ENCODE measurements at places on chromosomes 5 and 9.

GRCh38 chr9:114911167-114911821, 19.1 kb downstream of the TNFSF8 start:
- H3K4me3 ChIP-seq, result peak overlapping the region; percentile 86
- peaks cover 99% of the 10 kb centered on the region for H3K36me3 ChIP-seq
- H3K27me3 ChIP-seq, result no peaks in the 10 kb centered on the region
- ATAC-seq, result no peak
- H3K27ac ChIP-seq, result no peak overlapping the region
- peaks cover 64% of the 10 kb centered on the region for H3K4me1 ChIP-seq

DNA sequence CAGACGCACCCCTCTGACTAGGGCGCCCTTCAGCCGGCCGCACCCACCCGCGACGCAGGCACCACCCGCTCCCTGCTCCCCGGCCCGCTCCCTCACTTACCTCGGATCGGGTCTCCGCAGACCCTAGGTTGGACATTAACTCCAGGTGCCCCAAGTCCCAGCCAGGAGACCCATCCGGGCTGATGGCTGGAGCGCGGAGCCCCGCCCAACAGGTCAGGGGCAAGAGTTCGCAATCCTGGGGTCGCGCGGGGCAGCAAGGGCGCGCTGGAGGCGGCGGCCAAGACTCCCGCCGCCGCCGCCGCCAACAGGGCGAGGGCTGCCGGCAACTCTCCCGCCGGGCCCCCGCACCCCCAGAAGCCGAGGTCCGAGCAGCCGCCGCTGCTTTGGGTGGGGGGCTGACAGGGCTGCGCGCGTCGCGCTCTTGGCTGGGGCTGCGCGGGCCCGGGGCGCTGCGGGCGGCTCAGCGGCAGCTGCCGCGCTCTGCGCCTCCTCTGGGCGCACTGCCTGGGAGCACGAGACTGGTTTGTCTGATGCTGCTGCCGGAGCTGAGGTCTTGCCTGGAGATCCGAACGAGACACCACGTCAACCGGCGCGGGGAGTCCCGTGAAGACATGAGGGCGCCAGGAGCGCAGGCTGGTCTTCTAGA, at the start of gene GDNF:
GDNF (minus strand) TSS at position 635 of the 646 bp plus-strand sequence. CDS start 5,245 bp downstream, outside the sequence.
- H3K27ac ChIP-seq, result no peak within 1 kb of the TSS
- peaks cover 59% of the 10 kb centered on the region for H3K27me3 ChIP-seq
- no peaks in the 10 kb centered on the region for H3K36me3 ChIP-seq
- peak within 1 kb of the TSS; percentile 56 for H3K4me3 ChIP-seq

GRCh38 chr9:132638240-132638639, 31.5 kb downstream of the DDX31 start:
- no peak overlapping the region for H3K4me3 ChIP-seq
- H3K36me3 ChIP-seq, result peaks cover 98% of the 10 kb centered on the region
- no peaks in the 10 kb centered on the region for H3K27me3 ChIP-seq
- no peaks in the 10 kb centered on the region for H3K4me1 ChIP-seq
- ATAC-seq, result no peak

GRCh38 chr5:10876006-10876744, 115.1 kb upstream of the DAP start:
- no peaks in the 10 kb centered on the region for H3K36me3 ChIP-seq
- H3K4me3 ChIP-seq, result no peak overlapping the region
- H3K27me3 ChIP-seq, result peaks cover 30% of the 10 kb centered on the region

DNA sequence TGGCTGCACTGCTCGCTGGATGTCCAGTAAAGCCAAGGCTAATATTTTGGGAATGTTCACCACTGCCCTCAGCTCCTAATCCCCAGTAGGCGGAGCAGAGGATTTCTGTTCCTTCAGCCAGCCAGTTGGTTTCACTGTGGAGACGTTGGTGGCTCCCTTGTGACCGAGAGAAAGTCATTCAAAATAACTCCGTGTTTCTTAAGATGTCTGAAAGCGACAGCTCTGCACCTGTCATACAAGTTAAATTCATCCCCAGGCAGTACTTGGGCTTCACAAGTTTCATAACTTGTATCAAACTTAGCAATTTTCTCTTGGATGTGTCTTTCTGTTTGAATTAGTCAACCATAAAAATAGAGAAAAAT, 382 bp upstream of the CDKN2B start:
- peaks cover 14% of the 10 kb centered on the region for H3K4me1 ChIP-seq
- H3K27me3 ChIP-seq, result peaks cover 23% of the 10 kb centered on the region
- ATAC-seq, result peak; percentile 38
- no peak overlapping the region for H3K27ac ChIP-seq

- no peak overlapping the region for H3K4me3 ChIP-seq
- H3K36me3 ChIP-seq, result no peaks in the 10 kb centered on the region
- peaks cover 22% of the 10 kb centered on the region for H3K27me3 ChIP-seq
- no peaks in the 10 kb centered on the region for H3K4me1 ChIP-seq
These were observed 101.6 kb upstream of the MAP1B start for GRCh38 chr5:72005671-72006070.

DNA sequence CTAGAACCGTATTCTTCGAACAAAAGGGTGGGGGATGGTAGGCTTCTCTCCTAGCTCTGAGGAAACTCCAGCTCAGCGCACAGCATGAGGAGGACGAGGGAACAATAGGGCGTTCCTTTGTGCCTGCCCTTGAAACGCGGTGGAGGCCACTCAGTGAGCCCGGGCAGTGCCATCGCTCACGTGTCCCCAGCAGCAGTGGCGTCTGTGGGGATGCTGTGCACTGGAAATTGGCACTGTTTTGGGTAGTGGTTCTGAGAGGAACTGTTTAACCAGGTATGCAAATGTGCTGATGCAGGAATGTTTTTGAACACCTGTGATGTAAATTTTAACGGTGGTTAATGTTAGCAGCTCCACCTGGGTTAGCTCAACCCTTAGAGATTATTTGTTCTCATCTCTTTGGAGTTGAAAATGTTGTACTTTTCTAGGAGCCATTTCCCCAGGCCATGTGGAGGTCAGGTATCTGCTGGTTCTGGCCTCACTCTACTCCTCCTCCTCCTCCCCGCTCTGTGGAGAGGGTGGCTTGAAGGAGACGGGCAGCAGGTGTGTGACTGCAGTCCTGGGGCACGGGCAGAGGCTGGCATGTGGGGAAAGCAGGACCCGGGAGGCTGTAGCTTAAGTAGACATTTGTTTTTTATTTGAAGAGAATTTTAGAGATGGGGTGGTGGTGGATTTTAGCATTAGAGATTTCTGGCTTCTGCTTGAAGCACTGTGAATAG, 48.3 kb downstream of the EHMT1 start:
- H3K4me3 ChIP-seq, result no peak overlapping the region
- H3K4me1 ChIP-seq, result peaks cover 27% of the 10 kb centered on the region
- H3K27me3 ChIP-seq, result no peaks in the 10 kb centered on the region
- peak overlapping the region; percentile 36 for H3K27ac ChIP-seq

DNA sequence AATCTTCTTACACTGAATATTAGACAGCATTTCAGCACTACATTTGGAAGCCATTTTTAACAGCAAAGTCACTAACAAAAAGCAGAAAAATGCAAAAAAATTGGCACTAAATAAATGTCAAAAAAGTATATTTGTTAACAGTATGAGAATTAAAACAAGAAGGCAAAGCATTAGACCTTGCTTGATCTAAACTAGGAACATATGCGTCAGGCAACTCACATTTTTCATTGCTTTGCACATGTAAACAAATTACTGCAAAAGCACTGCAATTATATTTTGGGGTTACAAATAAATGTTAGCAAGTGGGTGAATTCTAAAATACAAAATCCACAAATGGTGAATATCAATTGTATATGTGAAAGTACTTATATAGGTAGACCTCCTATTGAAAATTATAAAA, 49.0 kb upstream of the RAPGEF6 start:
- H3K27ac ChIP-seq, result no peak overlapping the region
- ATAC-seq, result no peak
- no peak overlapping the region for H3K4me3 ChIP-seq
- H3K4me1 ChIP-seq, result no peaks in the 10 kb centered on the region

DNA sequence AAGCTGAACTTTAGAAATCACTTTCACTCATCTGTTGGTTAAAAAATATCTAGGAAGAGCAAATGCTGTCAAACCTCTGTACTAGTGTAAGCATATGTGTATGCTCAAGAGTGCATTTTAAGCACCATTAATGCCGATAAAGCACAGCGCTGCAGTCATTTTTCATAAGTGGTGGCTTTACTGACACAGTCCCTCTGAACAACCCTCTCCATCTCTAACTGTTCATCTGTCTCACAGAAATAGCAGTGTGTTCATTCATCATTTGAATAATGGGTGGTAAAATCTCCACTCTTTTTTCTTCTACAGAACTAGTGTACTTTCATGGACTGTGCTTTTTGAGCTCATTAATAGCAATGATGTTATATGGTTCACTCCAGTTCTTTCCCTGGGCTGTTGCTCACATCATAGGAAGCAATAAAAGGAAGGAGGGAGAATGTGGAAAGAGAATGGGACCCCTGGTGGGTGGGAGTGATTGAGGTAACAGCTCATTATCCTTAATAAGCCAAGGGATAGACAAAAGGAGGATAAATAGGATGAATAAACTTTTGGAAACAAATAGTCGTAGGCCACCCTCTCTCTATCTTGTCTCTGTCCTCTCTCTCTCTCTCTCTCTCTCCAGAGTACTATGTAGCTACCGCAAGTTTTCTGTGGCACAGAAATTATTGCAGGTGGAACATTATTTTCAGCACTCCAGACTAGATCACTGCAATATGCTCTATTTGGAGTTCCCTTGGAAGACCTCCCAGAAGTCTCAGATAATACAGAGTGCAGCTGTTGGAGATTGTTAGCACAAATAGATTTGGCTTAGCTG, 117.9 kb upstream of the PRDM9 start:
- H3K4me1 ChIP-seq, result no peaks in the 10 kb centered on the region
- no peaks in the 10 kb centered on the region for H3K36me3 ChIP-seq
- H3K4me3 ChIP-seq, result no peak overlapping the region

- H3K27ac ChIP-seq, result peak overlapping the region; percentile 96
- H3K27me3 ChIP-seq, result no peaks in the 10 kb centered on the region
- ATAC-seq, result peak; percentile 39
- H3K4me3 ChIP-seq, result peak overlapping the region; percentile 97
These were observed 1.4 kb downstream of the CHD1 start for GRCh38 chr5:98927242-98927988.

- no peaks in the 10 kb centered on the region for H3K36me3 ChIP-seq
- H3K27me3 ChIP-seq, result no peaks in the 10 kb centered on the region
- H3K27ac ChIP-seq, result no peak overlapping the region
- no peak for ATAC-seq
These were observed 124.2 kb upstream of the FSTL4 start for GRCh38 chr5:133736512-133736911.

DNA sequence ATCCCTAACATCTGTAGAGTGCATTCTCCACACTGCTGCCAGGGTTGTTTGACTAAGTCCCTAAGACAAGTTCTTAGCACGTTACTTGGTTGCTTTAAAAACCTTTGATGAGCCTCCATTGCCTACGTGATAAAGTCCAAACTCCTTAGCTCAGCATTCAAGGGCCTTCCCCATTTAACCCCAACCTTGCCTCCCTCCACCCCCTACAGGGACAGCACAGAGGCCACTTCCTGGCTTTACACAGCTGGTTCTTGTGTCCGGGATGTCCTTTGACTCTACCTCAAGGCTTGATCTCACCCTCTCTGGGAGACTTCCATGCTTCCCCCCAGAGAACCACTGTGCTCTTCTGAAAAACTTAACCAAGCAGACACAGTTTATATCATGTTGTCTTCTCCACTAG, 29.4 kb downstream of the FAM240B start:
- peaks cover 9% of the 10 kb centered on the region for H3K27me3 ChIP-seq
- H3K4me3 ChIP-seq, result peak overlapping the region; percentile 34
- H3K36me3 ChIP-seq, result no peaks in the 10 kb centered on the region
- no peaks in the 10 kb centered on the region for H3K4me1 ChIP-seq

DNA sequence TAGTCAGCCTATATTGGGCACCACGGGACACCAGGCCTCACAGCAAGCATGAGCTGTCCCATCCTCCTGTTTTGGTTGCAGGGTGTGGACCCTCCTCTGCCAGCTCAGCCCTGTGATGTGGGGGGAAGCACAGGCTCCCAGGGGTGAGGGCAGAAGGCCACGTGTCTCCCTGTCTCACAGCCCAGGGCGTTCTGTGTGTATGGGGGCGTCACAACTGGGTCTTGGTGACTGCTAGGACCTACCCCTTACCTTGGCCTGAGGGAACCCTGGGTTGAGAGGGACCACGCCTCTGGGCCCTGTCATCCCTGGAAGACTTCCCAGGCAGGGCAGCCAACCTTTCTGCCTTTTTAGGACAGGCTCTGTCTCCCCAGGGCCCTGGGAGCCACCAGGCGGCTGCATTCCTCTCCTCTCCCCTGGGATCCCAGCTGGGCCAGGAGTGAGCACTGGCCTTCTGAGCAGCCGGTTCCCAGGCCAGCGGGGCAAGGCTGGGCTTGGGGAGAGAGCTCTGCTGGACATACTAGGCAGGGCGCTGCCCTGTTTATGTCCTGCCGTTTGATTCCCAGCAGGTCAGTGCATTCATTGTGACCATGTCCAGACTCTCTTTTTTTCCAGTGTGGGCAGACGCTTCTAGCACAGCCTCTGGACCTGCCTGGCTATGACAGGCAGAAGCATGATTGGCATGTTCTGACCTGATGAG, 97.4 kb downstream of the DAB2IP start:
- no peak overlapping the region for H3K27ac ChIP-seq
- no peaks in the 10 kb centered on the region for H3K36me3 ChIP-seq
- no peak overlapping the region for H3K4me3 ChIP-seq
- no peak for ATAC-seq
- no peaks in the 10 kb centered on the region for H3K4me1 ChIP-seq

GRCh38 chr9:116209414-116210116, 56.0 kb downstream of the PAPPA start:
- H3K4me3 ChIP-seq, result no peak overlapping the region
- H3K36me3 ChIP-seq, result no peaks in the 10 kb centered on the region
- H3K27me3 ChIP-seq, result peaks cover 7% of the 10 kb centered on the region
- H3K27ac ChIP-seq, result no peak overlapping the region
- H3K4me1 ChIP-seq, result no peaks in the 10 kb centered on the region
- ATAC-seq, result no peak

DNA sequence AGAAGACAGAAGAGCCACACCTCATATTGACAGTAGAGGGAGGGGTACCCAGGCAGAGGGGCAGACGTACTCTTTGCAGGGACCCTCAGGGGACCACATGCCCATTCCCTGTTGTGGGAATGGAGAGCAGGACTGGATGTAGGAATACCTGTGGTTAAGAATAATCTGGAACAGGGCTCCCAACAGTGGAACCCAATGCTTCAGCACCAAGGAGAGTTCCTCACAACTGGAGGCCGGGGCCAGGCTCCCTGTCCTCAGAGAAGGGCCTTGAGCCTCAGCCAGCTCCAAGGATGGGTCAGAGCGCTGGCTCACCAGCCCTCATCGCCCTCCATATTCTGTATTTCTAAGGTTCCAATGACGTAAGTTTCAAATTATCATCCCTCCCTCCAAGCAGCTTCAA, 7.4 kb upstream of the SHC3 start:
- H3K27ac ChIP-seq, result no peak overlapping the region
- peaks cover 14% of the 10 kb centered on the region for H3K27me3 ChIP-seq
- no peaks in the 10 kb centered on the region for H3K36me3 ChIP-seq
- no peak for ATAC-seq

DNA sequence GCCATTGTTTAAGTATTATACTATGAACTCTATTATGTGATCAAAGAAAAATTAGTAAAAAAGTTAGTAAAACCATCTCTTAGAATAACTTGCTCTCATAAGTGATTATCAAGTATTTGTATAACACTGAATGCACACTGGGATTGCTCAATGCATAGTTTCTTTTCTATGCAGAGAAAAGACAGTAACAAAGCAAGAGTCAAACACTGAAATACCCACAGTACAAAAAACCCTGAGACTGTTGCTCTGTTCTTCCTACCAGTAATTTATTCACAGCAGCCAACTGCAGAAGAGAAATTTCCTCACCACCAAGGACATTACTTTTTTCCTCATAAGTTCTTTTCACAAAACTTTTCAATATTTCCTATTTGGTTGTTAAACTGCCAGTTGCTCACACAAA, 634.4 kb downstream of the DTWD2 start:
- H3K36me3 ChIP-seq, result no peaks in the 10 kb centered on the region
- no peaks in the 10 kb centered on the region for H3K27me3 ChIP-seq
- H3K4me1 ChIP-seq, result no peaks in the 10 kb centered on the region
- no peak overlapping the region for H3K27ac ChIP-seq

- H3K4me3 ChIP-seq, result no peak overlapping the region
- no peaks in the 10 kb centered on the region for H3K27me3 ChIP-seq
- H3K36me3 ChIP-seq, result no peaks in the 10 kb centered on the region
- ATAC-seq, result no peak
These were observed 4.0 kb upstream of the GPSM1 start for GRCh38 chr9:136323371-136323789.
